Hepatic stellate cell (primary cell): ENCODE measurements at places on chromosomes 3 and 15.

DNA sequence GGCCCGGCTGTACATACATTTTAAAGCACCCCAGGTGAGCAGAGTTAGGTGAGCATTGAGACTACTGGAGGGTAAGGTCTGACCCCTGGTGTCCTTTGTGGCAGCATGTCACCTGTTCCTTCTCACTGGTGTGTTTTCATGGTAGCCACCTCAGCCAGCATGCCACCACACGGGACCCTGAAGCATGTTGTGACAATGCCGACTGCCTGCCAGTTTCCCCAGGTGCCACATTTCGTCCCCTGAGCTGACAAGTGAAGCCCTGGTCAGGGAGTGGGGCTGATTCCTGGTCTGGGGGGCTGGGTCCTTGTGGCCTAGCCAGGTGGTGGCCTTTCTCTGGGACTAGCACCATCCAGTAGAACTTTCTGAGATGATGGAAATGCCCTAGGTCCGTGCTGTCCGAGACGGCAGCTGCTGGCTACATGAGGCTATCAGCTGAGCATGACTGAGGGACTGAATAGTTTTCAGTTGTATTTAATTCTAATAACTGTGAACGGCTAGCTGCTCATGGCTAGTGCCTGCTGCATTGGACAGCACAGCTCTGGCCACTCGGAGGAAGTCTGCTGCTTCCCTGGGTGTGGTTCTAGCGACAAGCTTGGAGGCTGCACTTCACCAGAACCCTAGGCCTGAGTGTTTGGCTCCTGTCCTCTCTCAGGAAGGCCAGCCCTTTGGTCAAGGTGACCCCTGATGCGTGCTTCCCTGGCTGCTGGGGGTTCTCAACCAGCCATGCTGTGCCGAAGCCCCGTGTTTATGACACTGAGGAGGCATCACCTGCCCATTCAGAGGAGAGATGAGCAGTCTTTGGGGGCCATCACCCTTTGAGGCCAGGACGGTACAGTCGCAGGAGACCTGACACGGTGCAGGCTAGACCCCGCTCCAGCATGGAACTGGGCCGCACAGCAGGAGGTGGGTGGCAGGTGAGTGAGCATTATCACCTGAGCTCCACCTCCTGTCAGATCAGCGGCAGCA, 3.9 kb downstream of the C3orf22 start:
- no peak for DNase-seq

DNA sequence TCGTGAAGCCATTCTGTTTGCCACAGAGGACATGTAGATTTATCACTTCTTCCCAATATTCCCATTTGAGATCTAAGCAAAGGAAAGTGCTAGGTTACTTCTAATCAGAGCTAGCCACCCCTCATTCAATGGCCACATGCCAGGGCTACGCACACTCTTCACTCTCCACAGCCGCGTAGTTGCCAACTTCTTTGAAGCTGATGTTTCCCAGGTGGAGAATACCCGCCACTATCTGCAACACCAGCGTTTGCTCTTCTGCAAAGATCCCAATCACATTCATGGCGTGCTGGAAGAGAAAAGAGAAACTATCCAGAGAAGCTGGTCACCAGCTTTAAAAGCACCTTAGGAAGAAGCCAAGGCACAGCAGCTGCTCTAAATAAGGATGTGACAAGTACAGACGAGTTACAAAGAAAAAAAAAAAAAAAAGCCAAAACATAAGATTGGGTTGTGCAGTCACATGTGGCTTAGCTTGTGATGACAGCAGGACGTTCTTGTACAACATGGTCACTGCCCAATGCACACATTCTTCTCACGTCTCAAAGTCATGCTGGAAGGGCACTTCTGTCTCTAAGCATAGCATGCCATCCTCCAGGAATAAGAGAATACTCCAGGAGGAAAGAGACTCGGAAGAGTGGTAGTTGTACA, 16.4 kb downstream of the LDHAL6B start:
- peak; percentile 24 for DNase-seq

GRCh38 chr15:44193651-44194322, 1.3 kb downstream of the FRMD5 start:
- DNase-seq: peak; percentile 45

- DNase-seq: no peak
Observed at GRCh38 chr3:45330510-45331295, 57.7 kb upstream of the LARS2 start.

GRCh38 chr3:50251220-50251619, 15.2 kb downstream of the GNAI2 start:
- peak; percentile 73 for DNase-seq

GRCh38 chr3:123258359-123258758, 56.6 kb downstream of the SEC22A start:
- DNase-seq: no peak

GRCh38 chr3:129773691-129774663, 119.5 kb downstream of the TMCC1 start:
- no peak for DNase-seq

DNA sequence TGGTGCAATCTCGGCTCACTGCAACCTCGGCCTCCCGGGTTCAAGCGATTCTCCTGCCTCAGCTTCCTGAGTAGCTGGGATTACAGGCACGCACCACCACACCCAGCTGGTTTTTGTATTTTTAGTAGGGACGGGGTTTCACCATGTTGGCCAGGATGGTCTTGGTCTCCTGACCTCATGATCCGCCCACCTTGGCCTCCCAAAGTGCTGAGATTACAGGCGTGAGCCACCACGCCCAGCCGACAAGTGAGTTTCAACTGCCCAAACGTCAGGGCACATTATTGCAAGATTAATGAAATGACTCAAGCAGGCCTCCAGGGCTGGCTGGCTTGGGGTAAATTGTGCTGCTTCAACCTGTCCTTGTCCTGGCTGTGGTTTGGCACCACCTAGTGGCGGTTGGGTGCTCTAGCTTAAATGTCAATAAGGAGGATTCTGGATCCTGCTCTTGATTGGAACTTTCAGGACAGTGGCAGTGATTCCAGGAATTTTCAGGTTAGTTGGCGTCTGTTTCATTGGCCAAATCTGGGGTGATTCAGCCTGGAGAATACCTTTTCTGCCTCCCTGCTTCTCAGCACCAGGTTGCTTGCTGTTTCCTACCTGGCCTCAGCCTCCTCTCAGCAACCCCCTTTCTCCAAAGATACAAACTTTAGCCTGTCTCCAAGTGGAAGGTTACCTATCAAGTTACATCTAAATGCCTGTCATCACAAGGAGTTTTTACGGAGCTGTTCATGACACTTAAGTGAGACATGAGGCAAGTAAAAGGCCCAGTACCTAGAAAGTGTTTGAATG, 32.4 kb upstream of the SACM1L start:
- peak; percentile 83 for DNase-seq

GRCh38 chr3:59386165-59386564, 336.3 kb upstream of the CFAP20DC start:
- DNase-seq: no peak

GRCh38 chr15:86382341-86382740, 302.7 kb downstream of the AGBL1 start:
- DNase-seq: no peak

- no peak for DNase-seq
Observed at GRCh38 chr3:42690191-42690590, 4.9 kb downstream of the KLHL40 start.

DNA sequence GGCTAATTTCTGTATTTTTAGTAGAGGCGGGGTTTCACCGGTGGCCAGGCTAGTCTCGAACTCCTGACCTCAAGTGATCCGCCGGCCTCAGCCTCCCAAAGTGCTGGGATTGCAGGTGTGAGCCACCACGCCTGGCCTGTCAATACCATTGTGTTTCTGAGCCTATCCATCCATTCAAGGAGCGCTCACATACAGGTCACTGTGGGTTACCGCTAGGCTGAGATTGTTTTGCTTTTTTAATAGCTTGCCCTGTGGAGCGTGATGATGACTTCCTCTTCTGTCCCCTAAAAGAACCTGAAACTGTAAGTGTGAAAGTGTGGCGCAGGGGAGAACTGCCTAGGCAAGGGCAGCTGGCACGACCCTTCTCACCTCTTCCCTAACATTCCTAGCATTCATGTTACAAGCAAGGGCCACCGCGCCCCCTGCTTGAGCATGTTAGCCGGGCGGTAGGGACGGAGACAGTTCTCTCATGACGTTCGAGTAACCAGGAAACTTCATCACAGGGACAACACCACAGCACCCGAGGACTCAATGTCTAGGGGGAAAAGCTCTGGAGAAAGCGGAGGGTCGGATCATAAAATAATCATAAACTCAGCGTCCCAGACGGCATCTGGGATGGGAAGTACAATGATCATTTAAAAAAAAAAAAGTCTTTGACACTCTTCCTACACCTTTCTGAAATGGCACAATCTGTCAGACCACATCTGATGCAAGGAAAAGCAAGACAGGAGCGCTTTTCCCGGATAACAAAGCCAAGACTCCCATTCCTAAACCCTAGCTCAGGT, 790 bp downstream of the LAMP3 start:
- DNase-seq: no peak

DNA sequence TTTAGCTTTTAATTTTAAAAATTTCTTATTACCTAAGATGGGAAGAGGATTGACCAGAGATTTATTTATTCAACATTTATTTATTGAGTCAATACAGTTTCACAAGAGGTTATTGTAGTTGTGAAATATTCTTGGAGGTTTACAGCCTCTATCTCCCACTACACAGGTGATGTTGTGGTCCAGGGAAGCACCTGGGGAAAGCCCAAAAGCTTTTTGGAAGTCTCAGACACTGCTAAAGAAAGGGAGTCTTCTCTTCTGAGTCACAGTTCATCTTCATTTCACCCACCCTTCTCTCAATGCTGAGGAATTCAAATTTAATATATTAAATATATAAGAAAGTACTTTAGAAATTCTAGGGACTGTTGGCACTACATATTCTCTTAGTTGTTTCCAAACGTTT, 41.8 kb downstream of the SERPINI1 start:
- no peak for DNase-seq

DNA sequence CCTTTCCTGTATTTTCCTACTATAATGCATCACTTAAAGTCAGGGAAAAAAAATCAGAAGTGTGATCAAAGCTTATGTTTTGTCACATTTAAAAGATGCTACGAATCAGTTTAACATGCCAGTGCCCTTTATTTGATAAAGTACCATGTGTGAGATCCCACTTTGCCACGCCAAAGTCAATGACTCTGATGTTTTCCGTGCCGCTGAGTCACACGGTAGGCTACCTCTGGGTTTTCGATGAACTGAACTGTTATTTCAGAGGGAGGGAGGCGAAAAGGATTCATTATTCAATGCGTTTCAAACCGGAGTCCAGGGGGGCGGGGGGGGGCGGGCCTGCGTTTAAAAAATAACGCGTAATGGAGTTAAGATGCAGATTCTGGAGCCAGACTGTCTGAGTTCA, 203.0 kb downstream of the ABHD5 start:
- DNase-seq: peak; percentile 21
